ENCODE measurements at places on chromosomes 6 and 20. TPM values are rescaled to one million over a fixed set of nuclear protein-coding genes. Genes with fewer than 3 reads are reported as not detected.

EYS gene
- polyA plus RNA-seq, result 0.70 TPM

HLA-DRB1 gene
- polyA plus RNA-seq, result 61.1 TPM

PI16 gene
- 4.0 TPM for polyA plus RNA-seq

C6orf163 gene
- polyA plus RNA-seq, result 3.0 TPM

GHRH gene
- not detected for polyA plus RNA-seq

CFAP206 gene
- 3.2 TPM for polyA plus RNA-seq

CNR1 gene
- polyA plus RNA-seq, result 1.0 TPM

SNRNP48 gene
- 24.8 TPM for polyA plus RNA-seq

PPP1R14C gene
- 27.6 TPM for polyA plus RNA-seq

CDH4 gene
- polyA plus RNA-seq, result 7.9 TPM

ECI2 gene
- 115 TPM for polyA plus RNA-seq

C6orf141 gene
- polyA plus RNA-seq, result 0.54 TPM

HLA-DMA gene
- polyA plus RNA-seq, result 24.6 TPM

PTK6 gene
- polyA plus RNA-seq, result 0.50 TPM

C6orf58 gene
- polyA plus RNA-seq, result 0.55 TPM

TAP2 gene
- polyA plus RNA-seq, result 19.7 TPM

ANGPT4 gene
- 0.20 TPM for polyA plus RNA-seq

LTA gene
- polyA plus RNA-seq, result 0.33 TPM

SNAI1 gene
- polyA plus RNA-seq, result 9.6 TPM

TFAP2C gene
- polyA plus RNA-seq, result 1.4 TPM

UBE2C gene
- polyA plus RNA-seq, result 84.3 TPM

ACOT8 gene
- polyA plus RNA-seq, result 25.3 TPM

WFDC2 gene
- polyA plus RNA-seq, result 123 TPM

DEF6 gene
- 4.8 TPM for polyA plus RNA-seq

SLC26A8 gene
- polyA plus RNA-seq, result 0.27 TPM

EBF4 gene
- polyA plus RNA-seq, result 31.8 TPM

OXT gene
- 0.47 TPM for polyA plus RNA-seq

DCBLD1 gene
- 12.8 TPM for polyA plus RNA-seq

GNMT gene
- 0.98 TPM for polyA plus RNA-seq

F13A1 gene
- polyA plus RNA-seq, result 20.1 TPM

ADNP gene
- 155 TPM for polyA plus RNA-seq

TOMM34 gene
- polyA plus RNA-seq, result 40.9 TPM

C6orf132 gene
- polyA plus RNA-seq, result 4.3 TPM

PAK5 gene
- polyA plus RNA-seq, result 0.42 TPM

ADAM33 gene
- polyA plus RNA-seq, result 15.3 TPM

Measured in renal cortex interstitium (tissue), 15 donors.